ENCODE measurements at places on chromosomes 4 and X. TPM values are rescaled to one million over a fixed set of nuclear protein-coding genes. Genes with fewer than 3 reads are reported as not detected.

DNA sequence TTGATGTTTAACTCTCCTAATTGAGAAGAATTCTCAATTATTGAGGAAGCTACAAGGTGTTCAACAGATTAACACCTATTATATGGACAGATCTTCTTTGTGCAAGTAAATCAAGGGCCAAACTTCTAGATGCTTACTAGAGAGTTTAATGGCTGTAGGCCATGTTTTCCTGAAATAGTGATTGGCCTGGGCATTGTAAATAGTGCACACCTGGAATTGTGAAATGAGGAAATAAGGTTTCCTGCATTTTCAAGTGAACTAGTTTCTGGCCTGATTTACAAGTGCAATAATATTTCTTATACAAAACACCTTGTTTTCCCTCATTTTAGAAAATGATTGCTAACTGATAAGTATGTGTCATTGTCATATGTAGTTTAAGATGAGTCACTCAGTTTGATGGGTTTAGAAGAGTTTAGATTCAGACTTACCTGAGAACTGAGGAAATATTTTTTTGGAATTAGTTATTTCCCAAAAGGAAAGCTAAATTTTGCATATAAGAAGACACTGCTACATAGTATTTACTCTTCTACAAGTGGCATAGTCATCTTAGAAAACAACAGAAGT lies 21.2 kb downstream of the AFF1 start:
- DNase-seq: no peak

GRCh38 chrX:38726612-38727011 lies 74.6 kb upstream of the MID1IP1 start:
- no peak for DNase-seq

- DNase-seq: no peak
Measured at GRCh38 chr4:83905952-83906351, 370.0 kb downstream of the GPAT3 start.

DNA sequence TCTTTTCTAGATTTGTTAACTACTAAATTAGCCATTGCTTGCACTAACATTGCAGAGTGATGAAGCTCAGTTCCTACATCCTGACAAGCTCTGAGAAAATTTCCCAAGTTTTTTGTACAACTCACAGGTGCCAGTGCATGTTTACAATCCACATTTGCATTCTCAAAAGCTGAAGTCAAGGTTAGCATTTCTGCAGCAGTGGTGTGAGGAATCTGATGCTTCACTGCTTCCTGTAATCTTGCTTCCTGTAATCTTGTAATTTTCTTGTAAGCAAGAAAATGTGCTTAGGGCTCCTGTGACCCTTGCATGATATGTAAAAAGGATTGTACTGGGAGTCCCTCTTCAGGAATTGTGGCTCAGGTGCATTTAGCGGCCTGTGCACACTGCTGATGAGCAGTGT lies 207.4 kb upstream of the CXCL13 start:
- no peak for DNase-seq

DNA sequence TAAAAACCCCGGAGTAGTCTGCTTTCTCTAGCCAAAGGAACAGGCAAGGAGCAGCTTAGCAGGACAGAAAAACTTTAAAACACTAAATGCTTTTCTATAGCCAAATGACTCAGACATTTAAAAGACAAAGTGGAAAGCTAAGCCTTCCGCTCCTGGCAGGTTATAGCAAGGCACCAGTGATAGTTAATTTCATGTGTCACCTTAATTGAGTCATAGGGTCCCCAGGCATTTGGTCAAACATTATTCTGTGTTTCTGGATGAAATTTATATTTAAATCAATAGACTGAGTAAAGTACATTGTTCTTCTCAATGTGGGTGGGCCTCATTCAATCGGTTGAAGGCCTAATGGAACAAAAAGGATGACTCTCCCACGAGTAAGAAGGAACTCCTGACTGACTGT lies 885.7 kb upstream of the ADGRL3 start:
- no peak for DNase-seq

GRCh38 chr4:84470204-84470785 lies 28.8 kb downstream of the NKX6-1 start:
- no peak for DNase-seq

Gene GPRASP1
- 0.37 TPM for total RNA-seq

Gene ARHGAP6
- not detected for total RNA-seq

Gene HELT
- total RNA-seq: not detected

Gene DUX4
- total RNA-seq: not detected

Data from activated CD8-positive, alpha-beta memory T cell treated with anti-CD3 and anti-CD28 coated beads, Interleukin-2, amount 10 ng/mL, durations not matched to agents 7 days and 5 days (primary cell).